Left ventricle myocardium inferior (tissue), 1 donor: ENCODE measurements at places on chromosomes 2 and 18.

- no peak for DNase-seq
Measured at GRCh38 chr18:47174545-47175116, 1.5 kb downstream of the IER3IP1 start.

DNA sequence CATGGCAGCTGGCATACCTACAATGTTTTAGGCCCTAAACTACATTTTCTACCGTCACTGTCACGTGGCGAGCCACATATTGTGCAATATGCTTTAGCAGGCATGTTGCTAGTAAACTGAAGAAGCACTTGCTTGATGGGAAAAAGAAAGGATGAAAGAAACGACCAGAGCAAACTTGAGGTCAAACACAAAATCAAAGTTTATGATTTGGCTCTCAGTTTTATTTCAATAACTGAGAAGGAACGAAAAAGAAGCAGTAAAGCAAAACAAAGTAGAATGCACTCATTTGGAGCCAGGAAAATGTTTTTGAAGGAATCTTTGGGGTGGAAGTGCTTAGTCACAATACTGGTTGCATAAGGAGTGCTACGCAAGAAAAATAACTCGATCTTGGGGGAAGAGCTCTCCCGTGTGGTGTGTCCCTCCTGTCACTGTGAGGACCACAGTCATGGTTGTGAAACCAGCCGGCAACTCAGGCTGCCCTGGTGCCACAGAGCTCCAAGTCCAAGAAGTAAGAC lies 349.8 kb downstream of the RBM43 start:
- DNase-seq: peak; percentile 35

DNA sequence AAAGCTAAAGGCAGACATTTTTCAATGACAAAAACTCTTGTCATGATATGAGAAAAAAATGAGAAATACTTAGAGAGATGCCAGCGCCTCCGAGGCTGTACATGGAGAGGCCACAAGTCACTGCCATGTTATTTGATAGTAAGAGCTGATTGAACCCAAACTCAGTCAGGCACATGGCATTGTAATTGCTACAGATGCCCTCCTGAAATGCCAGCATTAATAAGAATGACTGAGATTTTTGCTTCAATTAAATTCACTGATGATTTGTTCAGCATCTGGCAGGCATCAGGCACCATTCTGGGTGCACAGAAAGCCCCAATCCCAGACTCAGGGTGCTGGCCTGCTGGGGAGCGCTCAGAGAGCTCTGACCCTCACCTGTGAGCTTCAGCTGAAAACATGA lies 129.0 kb upstream of the PXDN start:
- no peak for DNase-seq

GRCh38 chr2:177622521-177622920 lies 229.9 kb downstream of the AGPS start:
- DNase-seq: no peak
